ENCODE measurements at places on chromosomes 4 and X.

DNA sequence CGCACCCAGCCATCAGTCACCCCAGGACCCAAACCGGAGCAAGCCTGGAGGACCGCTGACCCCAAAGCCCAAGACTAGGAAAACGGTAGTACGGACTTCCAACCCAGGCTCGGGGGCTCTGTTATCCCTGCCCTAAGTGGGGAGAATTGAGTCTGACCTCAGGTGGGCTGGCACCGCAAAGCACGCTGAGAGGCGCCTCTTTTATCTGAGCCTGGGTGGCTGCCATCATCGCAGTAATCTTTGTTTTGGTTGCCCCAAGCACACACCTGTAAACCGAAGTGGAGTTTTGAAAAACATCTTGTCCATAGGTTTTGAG is 894 bp upstream of the SH3RF1 start:
- no peak for DNase-seq

GRCh38 chr4:182717788-182718583 is 199.2 kb downstream of the DCTD start:
- no peak for DNase-seq

GRCh38 chr4:23412701-23413100 is 477.1 kb downstream of the PPARGC1A start:
- DNase-seq = no peak

DNA sequence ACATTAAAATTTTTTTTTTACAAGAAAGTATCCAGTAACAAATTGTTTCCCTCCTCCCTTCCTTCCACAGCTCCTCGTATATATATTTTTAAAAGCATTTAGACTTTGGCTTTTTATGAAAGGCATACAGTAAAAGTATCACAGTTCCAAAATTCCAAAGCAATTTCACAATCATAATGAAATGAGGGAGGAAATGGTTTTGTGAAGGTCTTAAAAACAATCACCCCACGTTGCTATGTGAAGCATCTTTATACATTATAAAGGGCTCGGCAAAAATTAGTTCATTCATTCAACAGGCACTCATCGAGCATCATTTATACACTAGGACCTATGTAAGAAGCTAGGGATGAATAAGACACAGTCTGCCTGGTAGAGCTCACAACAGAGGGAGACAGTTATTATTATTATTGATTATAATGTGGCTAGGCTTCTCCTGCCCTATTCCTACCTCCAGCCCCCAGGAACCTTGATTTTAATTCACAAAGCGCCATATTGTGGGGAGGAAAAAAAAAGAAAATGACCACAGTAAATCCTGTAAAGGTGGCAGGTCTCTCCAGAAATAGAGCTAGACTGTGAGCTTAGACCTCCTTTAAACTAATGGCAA is 239.9 kb downstream of the MAML3 start:
- no peak for DNase-seq

- DNase-seq = no peak
Observed at GRCh38 chr4:85474356-85474755, 594 bp upstream of the ARHGAP24 start.

DNA sequence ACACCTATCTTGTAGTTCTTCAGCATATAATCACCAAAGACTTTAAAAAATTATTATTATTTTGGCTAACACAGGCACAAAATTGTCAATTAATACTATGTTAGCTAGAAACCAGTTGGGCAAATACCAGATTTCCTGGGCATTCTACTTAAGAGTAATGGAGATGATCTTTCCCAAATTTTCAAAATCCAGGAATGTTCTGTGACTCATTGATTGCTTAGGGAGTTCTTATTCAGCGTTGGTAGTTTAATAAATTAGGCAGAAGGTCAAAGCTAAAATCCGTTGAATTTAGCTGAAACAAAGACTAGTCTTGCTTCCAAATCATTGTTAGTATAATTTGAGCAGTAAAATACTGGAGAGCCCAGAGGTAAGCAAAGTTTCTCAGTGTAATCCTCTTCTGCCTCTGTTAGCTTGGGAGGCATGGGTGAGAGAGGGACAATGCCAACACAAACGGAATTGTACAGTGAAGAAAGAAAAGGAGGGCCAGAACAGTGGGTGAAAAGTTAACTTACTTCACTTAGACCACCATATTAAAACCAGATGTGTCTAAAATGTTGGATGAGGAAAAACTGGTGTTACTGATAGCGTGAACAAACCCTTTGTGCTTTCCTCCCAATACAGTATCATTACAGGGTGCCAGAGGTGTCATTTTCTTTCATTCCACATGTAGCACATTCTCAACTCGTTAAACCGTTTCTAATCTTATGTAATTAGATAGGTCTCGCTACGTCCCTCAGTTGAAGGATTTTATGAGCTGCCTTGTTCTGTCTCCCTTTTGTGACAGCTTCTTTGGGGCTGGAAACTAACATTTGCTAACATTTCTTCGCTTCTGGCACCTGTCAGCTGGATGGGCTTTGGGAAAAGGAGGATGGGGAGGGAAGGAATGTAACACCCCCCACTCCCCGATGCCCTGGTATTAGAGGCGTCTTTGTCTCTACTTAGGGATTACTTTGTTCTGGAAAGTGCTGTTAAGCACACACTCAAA is 87.4 kb upstream of the CITED1 start:
- no peak for DNase-seq

DNA sequence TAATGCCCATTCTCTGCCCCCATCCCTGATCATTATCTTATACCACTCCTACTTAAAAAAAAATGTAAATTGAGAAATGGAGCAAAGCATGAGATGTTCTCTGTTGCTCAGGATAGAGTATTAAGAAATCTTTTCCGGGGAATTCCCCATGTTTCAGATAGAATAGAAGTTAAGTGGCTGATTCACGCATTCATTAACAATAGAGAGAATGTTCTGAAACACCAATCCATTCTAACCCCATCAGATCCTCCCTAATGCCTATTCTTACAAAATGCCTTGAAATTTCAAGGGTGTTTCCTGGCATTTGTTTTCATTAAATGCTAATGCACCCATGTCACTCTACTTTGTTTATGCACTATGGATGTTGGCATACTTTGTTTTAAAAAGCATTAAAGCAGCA is 101.1 kb downstream of the AREG start:
- DNase-seq = no peak

DNA sequence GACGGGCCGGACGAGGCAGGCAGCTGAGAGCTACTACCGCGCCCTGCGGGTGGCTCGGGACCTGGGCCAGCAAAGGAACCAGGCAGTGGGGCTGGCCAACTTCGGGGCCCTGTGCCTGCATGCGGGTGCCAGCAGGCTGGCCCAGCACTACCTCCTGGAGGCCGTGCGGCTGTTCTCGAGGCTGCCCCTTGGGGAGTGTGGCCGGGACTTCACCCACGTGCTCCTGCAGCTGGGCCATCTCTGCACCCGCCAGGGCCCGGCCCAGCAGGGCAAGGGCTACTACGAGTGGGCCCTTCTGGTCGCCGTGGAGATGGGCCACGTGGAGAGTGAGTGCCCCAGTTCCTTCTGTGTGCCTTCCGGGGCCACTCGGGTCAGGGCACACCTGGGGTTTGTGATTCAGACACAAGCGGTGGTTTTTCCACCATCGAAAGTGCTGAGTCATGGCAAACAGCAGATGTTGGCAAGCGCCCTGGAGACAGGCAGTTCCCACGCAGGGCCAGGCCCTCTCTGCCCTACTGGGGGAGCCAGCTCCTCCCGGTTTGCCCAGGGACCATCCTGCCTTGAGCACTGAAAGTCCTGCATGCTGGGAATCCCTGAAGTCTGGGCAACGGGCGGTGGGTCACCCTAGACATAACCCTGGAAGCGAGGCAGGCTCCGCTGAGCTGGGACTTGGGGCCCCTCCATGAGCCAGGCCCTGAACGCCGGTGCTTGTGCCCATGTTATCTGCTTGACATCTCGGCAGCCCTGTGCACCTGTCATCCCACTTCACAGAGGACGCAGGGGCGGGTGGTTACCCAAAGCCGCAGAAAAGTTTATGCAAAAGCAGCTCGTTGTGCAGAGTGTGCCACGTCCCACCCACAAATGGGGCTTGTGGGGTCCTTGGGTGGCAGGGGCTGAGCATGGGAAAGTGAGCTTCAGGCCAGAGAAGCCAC is 29.5 kb downstream of the SH3TC1 start:
- peak; percentile 52 for DNase-seq

DNA sequence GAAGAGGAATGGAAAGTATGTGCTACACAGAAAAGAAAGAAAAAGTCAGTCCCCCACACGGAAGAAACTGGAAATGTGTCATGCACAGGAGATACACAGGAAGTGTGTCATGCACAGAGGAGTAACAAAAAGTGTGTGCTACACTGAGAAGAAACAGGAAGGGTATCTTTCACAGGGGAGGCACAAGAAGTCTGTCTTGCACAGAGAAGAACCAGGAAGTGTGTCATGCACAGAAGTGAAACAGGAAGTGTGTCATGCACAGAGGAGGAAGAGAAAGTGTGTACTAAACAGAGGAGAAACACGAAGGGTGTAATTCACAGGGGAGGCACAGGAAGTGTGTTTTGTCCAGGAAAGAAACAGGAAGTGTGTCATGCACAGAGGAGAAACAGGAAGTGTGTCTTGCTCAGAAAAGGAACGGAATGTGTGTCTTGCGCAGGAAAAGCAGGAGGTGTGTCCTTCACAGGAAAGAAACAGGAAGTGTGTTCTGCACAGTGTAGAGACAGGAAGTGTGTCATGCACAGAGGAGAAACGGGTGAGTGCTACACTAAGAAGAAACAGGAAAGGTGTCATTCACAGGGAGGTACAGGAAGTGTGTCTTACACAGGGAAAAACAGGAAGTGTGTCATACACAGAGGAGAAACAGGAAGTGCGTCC is 527.2 kb upstream of the PRKX start:
- DNase-seq = no peak

DNA sequence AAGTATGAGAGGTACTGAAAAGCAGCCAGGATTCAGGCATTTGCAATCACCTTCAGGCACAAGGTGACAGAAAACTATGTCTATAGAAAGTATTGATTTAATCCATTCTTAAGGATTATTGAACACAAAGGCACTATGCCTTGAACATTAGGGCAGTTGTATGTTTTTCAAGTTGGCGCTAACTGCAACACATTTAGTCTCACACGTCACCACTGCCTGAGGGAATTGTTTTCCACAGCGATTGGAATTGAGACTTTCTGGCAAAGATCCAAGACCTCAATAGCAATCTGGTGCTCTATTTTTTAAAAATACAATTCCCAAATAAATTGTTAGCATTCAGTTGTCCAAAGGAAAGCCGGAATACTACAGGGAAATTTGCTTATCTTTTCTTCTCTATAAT is 52.7 kb upstream of the FTHL17 start:
- DNase-seq = no peak

DNA sequence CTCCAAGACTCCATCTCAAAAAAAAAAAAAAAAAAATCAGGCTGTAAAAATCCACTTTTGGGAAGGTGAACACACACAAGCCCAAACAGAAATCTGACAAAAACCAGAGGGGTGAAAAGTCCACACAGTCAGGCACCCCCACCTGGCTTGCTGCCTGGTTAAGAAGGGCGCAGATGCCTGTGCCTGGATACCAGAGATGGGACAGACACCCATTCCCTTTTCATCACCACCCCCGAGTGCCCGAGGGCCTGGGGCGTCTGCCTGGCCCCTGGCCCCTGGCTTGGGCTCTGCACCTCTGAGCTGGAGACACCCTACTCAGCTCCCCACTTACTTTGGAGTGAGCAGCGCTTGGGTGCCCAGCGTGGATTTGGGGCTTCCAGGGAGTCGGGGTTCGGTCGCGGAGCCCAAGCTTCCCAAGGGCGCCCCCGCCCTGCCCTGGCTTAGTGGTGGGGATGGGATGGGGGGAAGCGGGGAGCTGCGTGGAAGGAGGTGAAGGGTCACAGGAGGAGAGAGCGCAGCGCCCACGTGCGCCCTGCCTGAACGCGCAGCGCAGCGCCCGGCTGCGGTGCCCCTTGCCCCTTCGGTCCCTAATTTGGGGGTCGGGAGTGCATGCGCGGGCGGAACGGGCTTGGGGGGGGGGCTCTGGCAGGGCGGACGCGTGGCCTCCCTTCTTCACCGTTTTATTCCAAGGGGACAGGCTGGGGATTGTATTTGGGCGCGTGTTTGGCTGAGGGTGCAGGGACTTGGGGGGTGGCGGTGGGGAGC is 11.3 kb downstream of the SHOX start:
- DNase-seq = no peak

GRCh38 chr4:2304321-2304876 is 42.5 kb upstream of the MXD4 start:
- no peak for DNase-seq

GRCh38 chr4:145452447-145453162 is 29.0 kb upstream of the SMAD1 start:
- DNase-seq = no peak

GRCh38 chrX:107451731-107452130 is 2.3 kb downstream of the FRMPD3 start:
- DNase-seq = no peak

All from smooth muscle cell of the brain vasculature (primary cell).